ENCODE measurements at places on chromosomes 3 and 15.

GRCh38 chr15:78397382-78397781, 40.6 kb upstream of the IREB2 start:
- no peak for ATAC-seq

- ATAC-seq: peak; percentile 94
Measured at GRCh38 chr15:60760646-60761504, 281.9 kb upstream of the ICE2 start.

GRCh38 chr3:160671231-160671630, 5.7 kb upstream of the ARL14 start:
- ATAC-seq: no peak

GRCh38 chr3:64152086-64152485, 73.2 kb downstream of the PRICKLE2 start:
- no peak for ATAC-seq

- no peak for ATAC-seq
Measured at GRCh38 chr15:79431636-79432344, at the start of gene MINAR1. TSS of gene MINAR1 (plus strand) at chr15:79432336. CDS start at chr15:79456148, 23,812 bp downstream.

DNA sequence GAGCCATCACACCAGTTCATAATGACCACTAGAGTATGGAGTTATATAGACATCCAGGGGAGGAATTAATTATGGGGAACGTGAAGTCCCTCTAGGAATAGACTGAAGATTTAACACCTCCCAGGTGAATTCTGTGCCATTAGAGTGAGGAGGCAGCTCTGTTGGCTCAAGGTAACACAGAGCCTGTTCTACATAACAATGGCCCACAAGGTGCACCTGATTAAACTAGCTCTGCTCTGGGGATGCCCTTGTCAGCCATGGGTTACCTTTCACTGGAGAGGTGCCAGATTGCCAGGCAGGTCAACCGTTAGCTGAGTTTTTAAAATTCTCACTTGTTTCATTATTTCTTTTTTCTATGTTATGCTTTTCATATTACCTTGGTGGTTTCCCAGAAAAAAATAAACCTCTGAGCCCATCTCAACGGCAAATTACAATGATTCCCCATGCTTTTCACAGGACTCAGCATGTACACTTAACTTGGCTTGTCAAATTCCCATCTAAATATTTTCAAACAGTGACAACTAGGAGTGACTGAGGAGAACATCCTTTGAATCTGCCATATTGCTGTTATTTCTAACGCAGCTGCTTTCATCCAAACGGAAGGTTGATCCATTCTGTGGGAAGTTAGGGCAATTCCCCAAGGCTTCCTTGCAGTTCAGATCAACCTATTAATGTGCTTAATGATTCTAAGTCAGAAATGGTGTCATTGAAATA, 512.9 kb downstream of the MCTP2 start:
- ATAC-seq: no peak

DNA sequence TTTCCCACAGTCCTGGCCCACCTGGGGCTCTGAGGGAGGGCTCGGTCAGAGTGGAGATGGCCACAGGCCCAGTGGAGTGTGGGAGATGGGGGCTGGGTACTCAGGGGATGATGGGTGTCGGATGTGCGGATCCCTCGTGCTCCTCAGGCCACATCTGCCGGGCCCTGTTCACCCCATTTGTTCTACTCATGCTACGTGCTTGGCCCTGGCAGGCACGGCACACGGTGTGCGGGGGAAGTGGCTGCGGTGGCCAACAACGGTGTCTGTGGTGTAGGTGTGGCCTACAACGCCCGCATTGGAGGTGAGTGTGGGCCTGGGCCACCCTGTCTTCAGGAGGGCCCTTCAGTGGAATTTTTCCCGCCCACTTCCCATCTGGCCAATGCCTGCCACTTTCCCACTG, 7.0 kb upstream of the FES start:
- no peak for ATAC-seq

GRCh38 chr3:79255702-79256101, 512.1 kb downstream of the ROBO1 start:
- no peak for ATAC-seq

GRCh38 chr3:49017971-49018706, at the start of gene DALRD3:
TSS of gene DALRD3 (minus strand) at chr3:49018580. CDS start at chr3:49018564, 16 bp downstream.
- ATAC-seq: peak; percentile 7

GRCh38 chr3:108091498-108092250, 843 bp upstream of the CD47 start:
- no peak for ATAC-seq

GRCh38 chr3:128496602-128497304, 3.8 kb upstream of the GATA2 start:
- ATAC-seq: no peak

GRCh38 chr15:78372880-78373279, 32.7 kb downstream of the CRABP1 start:
- no peak for ATAC-seq

DNA sequence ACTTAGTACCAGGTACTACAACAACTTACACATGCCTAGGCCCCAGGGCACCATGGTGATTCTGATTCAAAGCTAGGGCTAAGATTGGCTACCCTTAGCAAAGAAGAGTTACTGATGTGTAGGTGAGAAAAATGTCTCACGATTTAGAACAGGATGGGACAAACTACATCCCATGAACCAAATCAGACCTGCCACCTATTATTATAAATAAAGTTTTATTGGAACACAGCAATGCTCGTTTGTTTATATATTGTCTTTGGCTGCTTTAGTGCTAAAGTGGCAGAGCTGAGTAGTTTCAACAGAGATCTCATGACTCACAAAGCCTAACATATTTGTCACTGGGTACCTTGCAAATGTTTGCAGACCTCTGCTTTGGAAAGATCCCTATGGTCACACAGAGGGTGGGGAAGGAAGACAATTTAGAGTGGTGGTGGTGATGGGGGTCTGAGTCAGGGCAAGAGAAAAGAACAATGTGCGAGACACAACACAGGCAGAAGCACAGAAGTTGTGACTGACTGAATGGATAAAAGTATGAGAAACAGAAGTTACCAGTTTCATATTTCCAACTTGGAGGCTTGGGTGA, 770.6 kb upstream of the CFAP20DC start:
- peak; percentile 74 for ATAC-seq

- peak; percentile 47 for ATAC-seq
Measured at GRCh38 chr3:172461530-172462138, 13.4 kb upstream of the GHSR start.

GRCh38 chr15:50549326-50549725, 2.9 kb upstream of the USP50 start:
- ATAC-seq: no peak

DNA sequence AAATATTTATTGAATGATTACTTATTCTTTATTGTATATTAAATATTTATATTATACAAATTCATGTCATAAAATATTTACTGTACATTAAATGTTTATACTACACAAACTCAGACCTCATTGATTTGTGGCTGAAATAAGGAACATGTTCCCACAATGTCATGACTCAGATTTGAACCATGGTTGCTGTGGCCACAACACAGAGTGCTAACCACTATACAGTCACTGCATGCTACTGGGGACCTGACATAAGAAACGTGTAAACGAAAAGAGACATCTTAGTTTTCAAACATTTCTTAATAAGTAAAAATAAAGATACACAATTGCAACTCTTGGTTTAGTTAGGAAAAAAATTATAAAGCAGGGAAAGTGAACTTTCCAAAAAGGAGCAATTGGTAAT, 99.1 kb upstream of the AGTR1 start:
- no peak for ATAC-seq

DNA sequence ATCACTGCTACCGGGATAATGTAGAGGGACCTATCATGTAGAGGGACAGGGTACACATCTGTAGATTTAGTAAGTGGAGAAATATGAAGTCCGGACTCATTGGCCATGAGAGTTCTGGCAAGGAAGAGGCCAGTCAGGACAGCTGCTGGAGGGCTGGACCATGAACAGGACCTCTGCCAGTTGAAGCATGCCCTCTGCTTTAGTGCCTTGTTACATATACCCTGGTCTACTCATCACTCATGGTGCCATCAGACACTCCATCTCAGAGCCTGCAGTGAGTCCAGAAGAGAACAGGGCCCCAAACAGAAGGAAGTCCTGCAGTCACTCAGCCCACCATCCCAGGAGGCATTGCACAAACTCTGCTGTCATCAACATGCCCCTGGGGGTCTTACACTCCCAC, 54.7 kb upstream of the CA12 start:
- no peak for ATAC-seq

GRCh38 chr15:60130398-60130797, 126.3 kb downstream of the FOXB1 start:
- ATAC-seq: peak; percentile 43

DNA sequence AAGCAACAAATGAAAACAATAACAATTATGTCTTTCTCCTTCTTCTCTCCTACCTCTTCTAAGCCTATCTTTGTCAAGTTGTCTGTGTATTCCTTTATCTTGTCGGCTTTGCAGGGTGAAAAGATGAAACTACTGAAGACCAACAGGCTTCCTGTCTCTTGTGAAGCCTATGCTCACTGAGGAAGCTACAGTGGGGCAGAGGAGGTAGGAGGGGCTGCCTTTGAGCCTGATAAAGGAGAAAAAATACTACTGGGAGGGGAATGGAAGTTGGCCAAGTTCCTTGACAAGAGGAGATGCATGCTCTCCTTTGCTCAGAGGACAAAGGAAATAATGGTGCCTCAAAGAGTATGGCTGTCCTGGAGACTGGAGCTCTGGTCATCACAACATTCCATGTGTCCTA, 92.0 kb downstream of the IGSF11 start:
- no peak for ATAC-seq

DNA sequence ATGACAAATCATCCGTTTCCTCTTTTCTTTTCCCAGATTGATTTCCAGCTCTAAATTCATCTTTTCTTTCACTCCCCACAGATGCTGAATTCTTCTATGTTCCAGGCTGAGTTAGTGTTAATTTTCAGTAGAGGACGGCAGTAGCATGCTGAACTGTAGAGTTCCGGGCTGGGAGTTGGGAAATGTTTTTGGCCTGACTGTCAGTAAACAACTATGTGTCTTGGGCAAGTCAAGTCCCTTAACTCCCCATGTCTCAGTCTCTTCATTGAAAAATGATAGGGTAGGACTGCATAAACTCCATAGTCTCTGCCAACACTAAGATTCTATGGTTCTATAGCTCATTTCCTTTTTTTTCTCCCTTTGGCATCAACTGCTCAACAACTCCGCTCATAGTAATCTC, 333.9 kb downstream of the TIGIT start:
- no peak for ATAC-seq

- ATAC-seq: no peak
Measured at GRCh38 chr3:43372809-43373559, 86.6 kb downstream of the SNRK start.

DNA sequence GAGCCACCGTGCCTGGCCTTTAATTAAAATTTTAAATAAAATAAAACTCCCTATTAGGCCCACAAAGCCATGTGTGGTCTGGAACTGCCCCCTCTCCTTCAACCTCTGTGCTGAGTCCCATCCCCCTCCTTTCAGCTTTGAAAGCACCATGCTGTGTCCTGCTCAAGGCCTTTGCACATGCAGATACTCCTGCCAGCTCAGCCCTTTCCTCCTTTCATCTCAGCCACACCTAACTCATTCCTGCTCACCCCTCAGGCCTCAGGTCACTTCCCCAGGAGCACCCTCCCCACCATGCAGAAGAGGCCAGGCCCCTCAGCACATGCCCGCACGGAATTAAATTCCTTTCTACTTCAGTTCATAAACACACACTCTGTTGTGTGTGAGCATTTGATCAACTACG, 28.1 kb downstream of the ATRIP start:
- no peak for ATAC-seq

DNA sequence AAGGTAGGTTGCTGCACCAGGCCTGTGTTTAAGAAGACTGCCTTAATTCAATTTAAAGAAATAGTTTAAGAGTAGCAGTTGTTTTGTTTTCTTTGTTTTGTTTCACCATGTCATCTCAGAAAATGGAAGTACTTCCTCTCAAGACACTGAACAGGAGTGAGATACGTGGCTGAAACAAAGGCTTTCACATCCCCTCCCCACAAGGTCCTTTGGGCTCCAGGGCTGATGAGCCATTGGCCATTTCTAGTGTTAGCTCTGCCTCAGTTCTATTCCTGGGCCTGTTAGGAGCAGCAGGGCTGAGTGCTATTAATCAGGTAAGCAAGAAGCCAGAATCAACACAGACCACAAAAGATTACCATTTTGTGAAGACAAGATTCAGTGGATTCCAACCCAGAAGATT, 132.8 kb downstream of the KCNAB1 start:
- no peak for ATAC-seq

GRCh38 chr3:6770397-6770690, 90.6 kb upstream of the GRM7 start:
- no peak for ATAC-seq

- ATAC-seq: no peak
Measured at GRCh38 chr15:70475921-70476320, 287.4 kb downstream of the UACA start.

DNA sequence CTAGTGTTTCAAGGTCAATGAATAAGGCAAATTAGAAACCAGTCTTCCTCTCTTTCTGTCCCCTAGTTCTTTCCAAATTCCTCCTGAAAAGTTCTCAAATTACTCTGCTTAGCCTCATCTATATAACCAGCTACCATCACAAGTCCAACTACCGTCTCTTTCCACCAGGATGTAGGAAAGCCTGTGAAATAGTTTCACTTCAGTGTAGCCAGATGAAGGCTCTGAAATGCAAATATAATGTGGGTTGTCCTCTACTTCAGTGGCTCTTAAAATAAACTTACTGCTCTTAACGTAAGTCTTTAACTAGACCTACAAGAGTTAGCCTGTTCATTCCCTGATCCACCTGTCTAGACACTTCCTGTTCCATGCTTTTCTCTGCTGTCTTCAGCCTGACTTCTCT, 827.7 kb downstream of the ROBO1 start:
- ATAC-seq: no peak

DNA sequence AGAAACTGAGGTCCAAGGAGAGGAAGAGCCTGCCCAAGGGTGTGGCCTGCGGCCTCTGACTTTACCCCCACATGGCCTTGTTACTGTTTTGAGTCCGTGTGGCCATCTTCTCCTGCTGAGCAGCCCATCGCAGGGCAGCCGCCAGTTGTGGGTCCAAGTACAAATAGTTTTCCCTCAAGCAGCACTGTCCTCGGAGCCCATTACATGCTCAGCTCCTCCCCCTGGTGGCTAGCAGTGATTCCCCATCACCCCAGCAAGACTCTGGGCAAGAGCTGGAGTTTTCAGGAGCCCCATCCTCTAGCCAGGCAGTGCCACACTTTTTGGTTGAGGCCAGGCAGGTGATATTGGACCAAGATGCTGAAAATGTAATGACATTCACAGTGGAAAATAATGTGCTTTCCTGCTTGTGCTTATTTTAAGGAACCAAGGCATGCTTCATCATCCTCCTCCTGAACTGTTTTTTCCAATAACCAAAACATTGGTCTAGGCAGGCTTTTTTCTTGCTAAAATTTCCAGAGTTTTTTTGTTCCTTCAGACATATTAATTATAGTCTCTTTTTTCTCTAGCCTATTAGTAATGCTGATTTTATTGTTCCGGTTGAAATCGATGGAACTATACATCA, 23.2 kb upstream of the VILL start:
- peak; percentile 70 for ATAC-seq
